ENCODE measurements at places on chromosomes 7 and 10.

DNA sequence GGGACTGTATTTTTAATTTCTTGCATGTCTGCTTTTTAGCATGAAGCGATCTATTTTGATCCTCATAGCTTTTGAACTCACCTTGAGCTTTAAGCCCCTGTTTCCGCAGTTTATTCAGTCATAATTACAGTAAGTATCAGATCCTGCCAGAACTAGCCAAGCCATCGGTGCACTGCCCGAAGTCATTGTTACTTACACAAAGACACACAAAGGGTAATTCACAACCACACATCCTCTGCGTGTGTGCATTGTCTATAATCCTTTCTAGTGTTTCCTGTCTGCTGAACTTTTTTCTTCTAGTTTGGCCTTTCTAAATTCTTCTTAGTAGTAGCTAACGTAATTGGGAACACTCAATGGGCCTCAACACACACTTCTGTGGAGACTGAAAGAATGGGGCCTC lies 133.0 kb downstream of the SFMBT2 start:
- no peak for DNase-seq

GRCh38 chr10:14304046-14304445 lies 26.7 kb downstream of the FRMD4A start:
- no peak for DNase-seq

DNA sequence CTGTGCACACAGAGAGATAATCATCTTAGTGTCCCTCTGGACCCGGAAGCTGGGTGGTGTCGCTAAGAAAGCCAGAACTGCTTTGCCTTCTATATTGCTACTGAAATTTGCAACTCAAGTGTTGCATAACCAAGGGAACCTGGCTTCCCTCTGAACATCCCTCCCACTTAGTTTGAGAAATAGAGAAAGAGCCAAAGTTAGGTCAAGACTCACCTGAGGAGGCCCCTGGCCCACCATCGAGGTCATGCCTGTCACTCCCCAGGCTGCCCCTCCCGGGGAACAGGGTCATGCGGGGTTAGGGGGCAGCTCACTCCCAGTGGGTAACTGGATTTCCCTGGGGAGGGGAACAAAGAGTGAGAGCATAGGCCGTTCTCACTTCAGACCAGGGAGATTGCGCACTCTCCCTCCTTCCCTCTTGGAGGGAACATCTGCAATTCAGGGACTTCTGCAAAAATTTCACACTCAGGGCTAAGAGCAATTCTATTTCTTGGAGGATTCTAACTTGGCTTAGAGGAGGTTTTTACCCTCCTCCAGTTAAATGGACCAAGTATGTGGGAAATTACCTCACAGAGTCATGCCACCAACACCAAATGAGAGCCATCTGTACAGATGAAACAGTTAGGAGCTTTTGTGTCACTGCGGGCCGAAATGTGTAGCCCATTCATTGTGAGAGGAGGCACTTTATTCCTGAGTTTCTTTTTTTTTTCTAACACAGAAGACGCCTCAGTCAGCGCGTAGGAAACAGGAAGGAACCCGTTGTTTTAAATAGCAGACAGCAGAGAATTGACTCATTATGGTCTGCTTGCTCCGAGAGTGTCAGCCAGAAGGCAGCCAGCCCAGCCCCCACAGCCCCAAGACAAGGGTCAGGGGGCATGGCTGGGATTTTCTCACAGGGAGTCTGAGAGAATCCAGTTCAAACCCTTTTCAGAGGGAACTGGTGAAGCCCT lies 221.3 kb downstream of the ARHGAP12 start:
- DNase-seq: peak; percentile 80

GRCh38 chr7:101681170-101682007 lies 52.3 kb upstream of the MYL10 start:
- peak; percentile 69 for DNase-seq

DNA sequence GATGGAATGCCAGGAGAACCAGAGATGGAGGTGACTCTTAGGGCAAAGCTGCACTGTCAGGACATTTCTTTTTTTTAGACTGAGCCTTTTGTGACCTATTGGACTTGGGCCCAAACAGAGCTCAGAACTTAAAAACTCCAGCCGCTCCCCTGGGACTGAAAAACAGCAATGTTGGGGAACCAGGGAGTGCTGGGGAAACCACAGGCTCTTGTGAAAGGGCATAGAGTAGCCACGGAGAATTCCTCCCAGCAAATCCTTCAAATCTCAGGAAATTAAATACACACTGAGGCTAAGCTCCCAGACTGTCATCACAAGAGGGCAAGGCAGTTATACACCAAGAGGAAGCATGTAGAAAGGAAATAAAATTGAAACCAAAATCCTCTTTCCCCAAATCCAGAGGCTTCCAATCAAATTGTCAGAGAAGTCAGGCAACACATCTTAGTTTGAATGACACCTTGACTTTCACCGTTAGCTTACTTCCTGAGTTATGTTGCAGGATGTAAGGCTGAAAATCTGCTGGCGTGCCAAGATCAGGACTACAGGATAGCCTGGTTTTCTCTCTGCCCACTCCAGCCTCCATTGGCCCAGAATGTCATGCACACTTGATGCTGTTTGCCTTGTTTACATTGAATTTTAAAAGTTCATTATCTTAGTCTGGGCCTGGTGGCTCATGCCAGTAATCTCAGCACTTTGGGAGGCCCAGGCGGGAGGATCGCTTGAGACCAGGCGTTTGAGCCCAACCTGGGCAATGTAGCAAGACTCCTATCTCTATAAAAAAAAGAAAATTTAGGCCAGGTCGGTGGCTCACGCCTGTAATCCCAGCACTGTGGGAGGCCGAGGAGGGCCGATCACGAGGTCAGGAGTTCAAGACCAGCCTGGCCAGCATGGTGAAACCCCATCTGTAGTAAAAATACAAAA lies 2.6 kb upstream of the RFC2 start:
- DNase-seq: peak; percentile 92

- DNase-seq: peak; percentile 39
Measured at GRCh38 chr7:112723416-112723815, 66.8 kb downstream of the TMEM168 start.

DNA sequence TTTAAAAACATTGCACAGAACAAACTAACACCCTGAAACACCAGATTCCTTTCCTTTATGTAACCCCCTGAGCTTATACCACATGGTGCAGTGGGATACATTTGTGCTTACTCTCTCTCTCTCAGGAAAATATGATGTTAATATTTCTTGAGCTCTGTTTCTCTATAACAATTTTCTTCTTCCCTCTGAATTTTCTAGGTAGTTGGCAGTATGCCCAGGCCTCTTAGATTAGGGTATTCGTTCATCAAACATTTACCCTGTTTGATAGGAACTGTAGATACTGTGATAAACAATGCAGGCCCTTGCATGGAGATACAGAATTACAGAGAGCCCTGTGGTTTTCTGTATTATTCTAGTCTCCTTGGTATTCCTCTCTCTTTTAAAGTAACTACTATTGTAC lies 567.8 kb downstream of the IPMK start:
- DNase-seq: peak; percentile 47

DNA sequence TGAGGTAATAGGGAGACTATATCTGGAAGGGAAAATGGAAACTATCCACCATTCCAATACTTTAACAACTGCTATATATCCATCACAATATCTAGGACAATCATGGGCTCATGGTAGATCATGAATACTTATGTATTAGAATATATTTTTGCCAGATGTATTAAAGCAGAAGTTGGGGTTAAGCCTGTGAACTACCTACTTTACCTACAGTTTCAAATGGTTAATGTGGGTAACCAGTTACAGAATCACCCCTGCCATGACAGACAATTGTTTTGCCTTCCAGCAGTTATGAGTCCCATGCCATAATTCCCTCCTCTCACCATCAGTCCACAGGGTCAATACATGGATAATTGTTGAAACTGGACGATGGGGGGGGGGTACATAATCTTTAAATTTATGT lies 29.9 kb upstream of the RAPGEF5 start:
- no peak for DNase-seq

DNA sequence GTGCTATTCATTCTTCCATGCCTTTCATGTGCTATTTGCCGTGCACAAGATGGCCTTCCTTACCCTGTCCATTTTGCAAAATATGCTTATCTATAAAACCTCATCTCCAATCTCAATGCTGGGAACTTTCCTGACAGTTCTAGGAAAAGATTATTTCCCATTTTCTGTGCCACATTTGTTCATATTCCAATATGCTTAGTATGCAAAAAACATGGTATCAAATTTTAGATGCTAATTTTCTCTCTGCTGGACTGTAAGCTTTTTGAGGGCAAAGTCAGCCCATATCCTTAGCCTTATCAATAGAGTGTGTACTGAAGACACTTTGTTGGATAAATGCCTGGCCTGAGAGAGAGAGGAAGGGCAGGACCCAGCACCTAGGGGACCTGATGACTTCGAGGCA lies 39.4 kb downstream of the MGAM2 start:
- DNase-seq: no peak

GRCh38 chr7:20788420-20788990 lies 1.8 kb upstream of the SP8 start:
- DNase-seq: no peak

DNA sequence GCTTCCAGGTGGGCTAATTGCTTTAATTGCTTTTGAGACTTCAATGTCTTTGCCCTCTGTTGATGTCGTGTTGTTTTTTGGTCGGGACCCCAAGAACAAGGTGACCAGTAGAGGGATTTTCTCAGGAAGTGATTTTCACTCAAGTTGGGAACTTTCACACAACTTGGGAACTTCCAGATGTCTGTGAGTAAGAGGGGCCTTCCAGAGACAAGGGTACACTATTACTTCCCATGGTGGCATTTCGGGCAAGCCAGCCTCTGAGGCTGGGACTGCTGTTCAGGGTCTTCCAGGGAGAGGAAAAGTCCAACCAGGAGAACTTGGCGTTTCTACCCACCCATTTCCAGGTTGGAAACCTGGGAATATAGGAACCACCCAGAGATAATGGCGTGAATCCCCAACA lies 170.0 kb upstream of the CDCA7L start:
- DNase-seq: no peak

DNA sequence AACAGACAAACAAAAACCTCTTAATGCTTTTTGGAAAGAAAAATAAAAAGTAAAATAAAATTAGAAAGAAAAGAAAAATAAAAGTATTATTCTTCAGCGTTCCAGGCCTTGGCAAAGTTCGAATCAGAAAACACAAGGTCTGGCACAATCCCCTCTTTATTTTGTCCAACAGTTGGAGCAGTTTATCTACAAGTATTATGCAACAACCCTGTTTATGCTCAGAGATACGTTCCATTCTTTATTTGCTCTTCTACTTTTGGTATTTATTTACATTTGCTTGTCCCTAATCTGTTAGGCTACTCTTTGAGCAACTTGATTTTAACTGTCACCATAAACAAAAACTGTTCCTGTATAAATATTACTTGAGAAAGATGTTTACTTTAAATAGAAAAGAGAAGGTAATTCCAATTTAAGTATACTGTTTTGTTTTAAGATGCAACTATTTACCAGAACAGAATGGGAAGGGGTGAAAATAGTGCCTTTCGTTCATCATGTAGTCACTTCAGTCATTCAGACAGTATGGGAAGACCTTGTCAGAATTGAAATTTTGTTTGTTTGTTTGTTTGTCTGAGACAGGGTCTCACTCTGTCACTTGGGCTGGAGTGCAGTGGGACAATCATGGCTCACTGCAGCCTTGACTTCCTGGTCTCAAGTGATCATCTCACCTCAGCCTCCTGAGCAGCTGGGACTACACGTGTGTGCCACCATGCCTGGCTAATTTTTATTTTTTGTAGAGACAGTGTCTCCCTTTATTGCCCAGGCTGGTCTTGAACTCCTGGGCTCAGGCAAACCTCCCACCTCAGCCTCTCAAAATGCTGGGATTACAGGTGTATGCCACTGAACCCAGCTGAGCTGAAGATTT lies 5.7 kb downstream of the PDK4 start:
- no peak for DNase-seq

DNA sequence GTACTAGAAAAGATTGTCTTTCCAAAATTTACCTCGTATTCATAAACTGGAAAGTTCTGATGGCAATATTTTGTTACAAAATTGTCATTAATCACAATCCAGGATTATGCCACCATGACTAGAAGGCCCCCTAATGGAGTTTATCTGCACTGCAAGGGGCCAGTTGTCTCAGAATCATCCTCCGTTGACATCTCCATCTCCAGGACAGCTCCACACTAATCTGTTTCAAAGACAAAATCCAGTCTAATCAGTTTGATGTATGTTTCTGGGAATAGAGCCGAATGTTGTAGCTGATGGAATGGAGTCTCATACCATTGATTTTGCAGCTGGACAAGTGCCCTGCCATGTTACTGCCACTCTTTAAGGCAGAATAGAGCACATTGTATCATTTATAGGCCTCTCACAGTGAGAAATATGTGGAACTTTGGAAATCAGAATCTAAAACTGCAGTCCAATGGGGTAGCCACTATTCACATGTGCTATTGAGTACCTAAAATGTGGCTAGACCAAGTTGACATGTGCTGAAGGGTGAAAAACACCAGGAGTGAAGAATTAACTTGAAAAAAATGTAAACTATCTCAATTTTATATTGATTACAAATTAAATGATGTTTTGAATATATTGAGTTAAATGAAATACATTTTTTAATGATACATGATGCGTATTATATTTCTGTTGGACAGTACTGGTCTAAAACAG lies 38.3 kb upstream of the TOMM7 start:
- DNase-seq: peak; percentile 43

DNA sequence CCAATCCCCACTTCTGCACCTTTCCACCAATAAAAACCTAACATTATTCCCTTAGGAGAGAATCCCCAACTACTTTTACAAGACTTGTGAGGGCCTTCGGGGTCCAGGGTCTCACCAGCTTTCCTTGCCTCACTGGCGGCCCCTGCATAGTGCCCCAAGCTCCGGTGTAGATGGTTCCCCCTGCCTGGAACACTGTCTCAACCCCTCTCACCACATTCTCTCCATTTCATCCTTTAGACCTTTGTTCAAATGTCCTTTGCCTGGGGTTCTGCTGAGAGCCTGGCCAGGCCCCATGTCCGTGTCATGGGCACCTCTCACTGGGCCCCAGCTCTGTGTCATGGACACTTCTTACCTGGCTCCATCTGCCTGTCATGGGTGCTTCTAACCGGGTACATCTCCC lies 64.5 kb upstream of the SORCS3 start:
- DNase-seq: no peak

DNA sequence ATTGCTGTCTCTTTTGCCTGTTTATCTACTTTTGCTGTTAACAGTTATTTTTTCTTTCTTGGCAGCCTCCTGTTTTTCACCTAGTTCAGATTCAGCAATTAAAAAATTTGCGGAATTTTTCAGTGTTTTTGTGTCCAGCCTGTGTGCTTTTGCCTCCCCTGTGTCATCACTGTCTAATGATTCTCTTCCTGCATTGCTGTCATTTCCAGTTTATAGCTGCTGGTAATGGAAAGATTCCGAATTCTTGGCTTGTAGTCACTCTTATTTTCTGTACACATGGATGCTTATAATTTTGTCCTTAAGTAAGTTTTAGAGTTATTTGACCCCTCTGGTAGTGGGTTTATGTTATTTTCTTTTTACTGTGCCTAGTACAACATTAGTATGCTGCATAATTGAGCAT lies 25.1 kb downstream of the GLRX3 start:
- DNase-seq: no peak

GRCh38 chr10:118341791-118342637 lies at the start of gene FAM204A:
Gene FAM204A (minus strand): TSS chr10:118342324. CDS start chr10:118336415, 5,909 bp downstream.
- DNase-seq: peak; percentile 94
